ENCODE measurements at places on chromosomes 1 and 21. TPM values are rescaled to one million over a fixed set of nuclear protein-coding genes. Genes with fewer than 3 reads are reported as not detected.

DNA sequence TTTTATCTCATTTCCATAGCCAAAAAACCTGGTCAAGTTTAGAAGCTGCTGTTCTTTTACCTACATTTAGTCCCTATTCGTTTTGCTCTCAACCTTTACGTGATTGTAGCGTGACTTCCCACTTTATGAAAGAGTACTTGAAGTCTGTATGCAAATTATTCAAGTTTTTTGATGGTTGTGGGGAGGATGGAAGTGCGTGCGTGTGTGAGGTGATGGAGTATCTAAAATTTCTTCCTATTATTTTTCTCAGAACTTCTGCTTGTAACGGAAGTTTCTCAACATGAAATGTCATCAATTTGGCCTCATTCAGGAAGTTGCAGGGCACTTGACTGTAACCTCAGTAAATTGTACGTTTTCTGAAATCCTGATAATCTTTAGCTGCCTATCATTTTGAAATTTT, 64.0 kb downstream of the SAMSN1 start:
- no peak for DNase-seq

DNA sequence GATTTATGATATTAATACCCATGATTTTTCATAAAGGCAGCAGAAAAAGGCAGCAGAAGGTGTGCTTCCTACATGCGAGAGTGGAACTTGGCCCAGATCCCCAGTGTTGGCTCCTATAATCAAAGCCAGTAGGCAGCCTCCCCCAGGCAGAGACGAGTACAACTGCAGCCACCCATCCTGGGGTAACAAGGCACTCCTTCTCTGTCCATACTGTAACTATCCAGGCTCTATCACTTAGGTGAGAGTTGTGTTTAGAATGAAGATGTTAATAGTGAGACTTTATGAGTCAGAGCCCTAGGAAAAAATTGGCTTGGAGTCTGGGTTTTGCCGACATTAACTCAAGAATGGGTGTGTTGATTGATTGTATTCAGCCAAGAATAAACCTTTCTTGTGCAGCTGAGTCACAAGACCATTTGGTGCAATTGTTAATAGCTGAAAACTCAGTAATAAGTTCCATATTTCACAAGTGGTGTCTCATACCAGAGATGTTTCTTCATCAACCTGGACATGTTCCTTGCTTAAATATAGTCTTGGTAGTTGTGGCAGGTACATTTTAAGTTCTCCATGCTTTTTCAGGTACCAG, 322.3 kb downstream of the DUSP10 start:
- no peak for DNase-seq

The AMPD1 gene
- total RNA-seq, result not detected

GRCh38 chr1:246631426-246631825, 65.2 kb downstream of the CNST start:
- no peak for DNase-seq

The RPE65 gene
- total RNA-seq, result not detected

DNA sequence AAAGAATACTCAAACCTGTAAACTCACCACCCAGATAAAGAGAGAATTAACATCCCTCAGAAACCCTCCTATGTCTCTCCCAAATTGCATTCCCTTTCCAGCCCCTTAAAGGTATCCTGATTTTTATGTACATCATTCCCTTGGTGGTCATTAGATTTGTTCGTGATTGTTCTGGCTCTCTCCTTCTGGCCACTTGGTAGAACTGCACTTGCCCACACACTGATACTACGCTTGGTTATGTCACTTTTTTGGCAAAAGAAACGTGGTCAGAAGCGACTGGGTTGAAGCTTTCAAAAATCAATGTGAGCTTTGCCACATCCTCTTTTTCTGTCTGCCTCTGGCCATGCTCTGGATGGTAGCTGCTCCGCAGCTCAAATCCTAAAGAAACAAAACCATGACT, 76.3 kb downstream of the KRTAP19-8 start:
- DNase-seq, result no peak

The SYT6 gene
- not detected for total RNA-seq

The KRTAP21-2 gene
- not detected for total RNA-seq

The AGTRAP gene
- total RNA-seq, result 22.3 TPM

DNA sequence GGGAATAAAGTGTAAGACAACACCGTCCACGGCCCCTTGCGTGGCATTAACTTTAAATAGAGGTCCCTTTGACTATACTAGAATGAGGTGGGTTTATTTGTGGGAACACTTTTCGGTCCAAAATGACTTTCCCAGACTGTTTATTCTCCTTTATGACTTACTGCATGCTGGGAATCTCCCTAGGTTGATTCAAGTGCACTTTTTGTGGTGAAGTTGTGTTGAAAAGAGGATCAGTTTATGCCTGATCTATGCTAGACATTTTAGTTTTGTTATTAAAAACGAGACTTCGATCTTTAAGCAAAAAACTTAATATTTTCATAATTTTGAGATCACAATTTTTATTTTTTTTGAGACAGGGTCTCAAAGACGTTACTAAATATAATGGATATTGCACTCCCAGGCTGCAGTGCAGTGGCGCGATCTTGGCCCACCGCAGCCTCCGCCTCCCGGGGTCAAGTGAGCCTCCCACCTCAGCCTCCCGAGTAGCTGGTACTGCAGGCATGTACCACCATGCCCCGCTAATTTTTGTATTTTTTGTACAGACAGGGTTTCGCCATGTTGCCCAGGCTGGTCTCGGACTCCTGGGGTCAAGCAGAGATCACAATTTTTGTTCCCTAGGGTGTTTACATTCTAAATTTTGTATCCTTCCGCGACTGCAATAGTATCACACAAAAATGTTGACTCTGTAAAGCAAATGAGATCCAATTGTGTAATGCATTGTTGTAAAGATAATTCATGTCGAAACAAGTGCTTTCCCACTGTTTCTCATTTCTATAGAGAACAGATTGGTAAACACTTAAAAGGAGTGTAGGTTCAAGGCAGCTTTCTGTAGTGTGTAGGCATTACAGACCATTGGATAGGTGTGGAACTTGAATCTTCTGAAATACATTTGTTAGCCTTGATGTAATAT, 1.6 kb downstream of the CDC42 start:
- DNase-seq, result no peak

The GJA5 gene
- total RNA-seq, result 133 TPM

- DNase-seq, result no peak
Observed at GRCh38 chr1:18412882-18413353, 67.8 kb upstream of the KLHDC7A start.

GRCh38 chr1:1232208-1232795, at the start of gene B3GALT6:
Gene B3GALT6 (plus strand): TSS chr1:1232237. CDS start chr1:1232279, 42 bp downstream.
- DNase-seq, result no peak

The CRYBG2 gene
- not detected for total RNA-seq
